ENCODE measurements at places on chromosomes 4 and X. TPM values are rescaled to one million over a fixed set of nuclear protein-coding genes. Genes with fewer than 3 reads are reported as not detected.

DNA sequence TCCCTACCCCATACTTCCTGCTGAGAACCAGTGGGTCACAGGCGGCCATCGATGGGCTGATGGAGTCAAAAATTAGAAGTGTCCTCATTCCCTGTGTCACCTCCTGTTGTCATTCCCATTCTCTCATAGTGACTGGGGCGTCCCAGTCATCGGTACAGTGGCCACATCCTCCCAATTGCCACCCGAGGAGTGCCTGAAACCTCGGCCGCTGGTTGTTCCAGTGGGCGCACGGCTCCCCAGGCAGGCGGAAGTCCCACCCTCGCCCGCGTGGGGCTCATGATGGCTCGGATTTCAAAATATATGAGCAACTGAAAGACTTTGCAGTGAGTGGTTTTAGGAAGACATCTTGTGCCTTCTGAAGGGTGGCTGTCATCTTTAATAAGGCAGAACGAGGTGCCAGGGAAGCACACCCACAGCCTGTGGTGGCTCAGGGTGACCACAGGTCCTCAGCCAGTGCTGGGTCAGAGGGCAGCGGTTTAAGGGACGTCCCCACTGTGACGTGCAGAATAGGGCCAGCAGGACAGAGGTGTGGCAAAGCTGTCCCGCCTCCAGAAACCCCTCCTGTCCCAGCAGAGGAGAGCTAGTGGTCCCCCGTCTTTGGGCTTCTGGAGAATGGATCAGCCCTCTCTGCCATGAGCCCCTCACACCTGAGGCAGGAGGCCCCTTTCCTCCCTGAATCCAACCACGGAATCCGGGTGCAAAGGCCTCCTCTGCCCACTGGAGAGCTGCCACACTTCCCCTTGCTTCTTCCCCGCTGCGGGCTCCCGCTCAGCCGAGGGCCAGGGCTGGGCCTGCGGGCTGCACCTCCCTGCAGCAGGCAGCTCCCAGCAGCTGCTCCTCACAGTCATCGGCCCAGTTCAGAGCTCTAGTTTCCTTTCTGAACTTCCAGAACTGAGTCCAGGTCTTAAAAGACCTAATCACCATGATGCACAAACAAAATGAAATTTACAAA is 90.4 kb downstream of the ABLIM2 start:
- DNase-seq, result no peak

DNA sequence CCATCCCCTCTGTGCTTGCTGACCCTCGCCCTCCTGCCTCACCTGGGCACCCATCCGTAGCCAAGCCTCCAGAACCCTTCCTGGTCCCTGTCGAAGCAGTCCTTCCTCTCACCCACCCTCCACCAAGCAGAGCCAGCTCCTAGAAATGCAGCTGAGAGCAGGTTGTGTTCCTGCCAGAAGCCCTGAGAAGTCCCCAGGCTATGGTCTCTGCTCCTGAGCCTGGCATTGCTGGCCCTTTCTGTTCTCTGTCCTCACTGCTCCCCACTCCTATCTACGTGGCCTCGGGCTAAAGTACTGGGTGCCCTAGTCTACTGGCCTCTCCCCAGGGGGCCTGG is 2.1 kb upstream of the CPZ start:
- no peak for DNase-seq

DNA sequence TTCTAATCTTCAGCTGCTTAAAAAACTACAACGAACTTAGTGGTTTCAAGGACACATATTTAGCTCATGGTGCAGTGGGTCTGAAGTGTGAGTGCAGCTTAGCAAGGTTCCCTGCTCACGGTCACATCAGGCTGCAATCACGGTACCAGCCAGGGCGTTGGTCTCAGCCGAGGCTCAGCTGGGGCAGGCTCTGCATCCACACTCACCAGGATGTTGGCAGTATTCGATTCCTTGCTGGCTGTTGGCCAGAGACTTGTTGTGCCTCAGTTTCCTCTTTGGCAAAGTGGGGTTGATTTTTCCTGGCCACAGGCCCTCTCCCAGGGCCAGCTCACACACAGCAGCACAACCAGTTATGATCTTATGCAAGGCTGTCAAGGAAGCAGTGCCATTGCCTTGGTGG is 61.8 kb downstream of the TRMT44 start:
- no peak for DNase-seq

GRCh38 chrX:39802354-39802753 is 295.4 kb downstream of the BCOR start:
- no peak for DNase-seq

DNA sequence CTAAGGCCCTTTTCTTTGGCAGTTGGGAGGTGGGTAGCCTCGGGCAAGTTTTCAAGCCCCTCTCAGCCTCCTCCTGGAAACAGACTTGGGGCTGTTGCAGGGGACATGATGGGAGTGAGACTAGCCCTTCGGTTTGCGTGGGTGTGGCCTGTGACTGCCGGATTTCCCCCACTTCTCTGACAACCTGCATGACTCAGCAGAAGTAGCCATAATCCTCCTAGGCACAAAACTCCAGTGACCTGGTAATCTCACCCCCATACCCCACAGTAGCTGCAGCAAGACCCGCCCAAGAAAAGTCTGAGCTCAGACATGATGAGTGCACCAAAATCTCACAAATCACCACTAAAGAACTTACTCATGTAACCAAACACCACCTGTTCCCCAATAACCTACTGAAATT is 433.7 kb upstream of the AMOT start:
- DNase-seq, result no peak

DNA sequence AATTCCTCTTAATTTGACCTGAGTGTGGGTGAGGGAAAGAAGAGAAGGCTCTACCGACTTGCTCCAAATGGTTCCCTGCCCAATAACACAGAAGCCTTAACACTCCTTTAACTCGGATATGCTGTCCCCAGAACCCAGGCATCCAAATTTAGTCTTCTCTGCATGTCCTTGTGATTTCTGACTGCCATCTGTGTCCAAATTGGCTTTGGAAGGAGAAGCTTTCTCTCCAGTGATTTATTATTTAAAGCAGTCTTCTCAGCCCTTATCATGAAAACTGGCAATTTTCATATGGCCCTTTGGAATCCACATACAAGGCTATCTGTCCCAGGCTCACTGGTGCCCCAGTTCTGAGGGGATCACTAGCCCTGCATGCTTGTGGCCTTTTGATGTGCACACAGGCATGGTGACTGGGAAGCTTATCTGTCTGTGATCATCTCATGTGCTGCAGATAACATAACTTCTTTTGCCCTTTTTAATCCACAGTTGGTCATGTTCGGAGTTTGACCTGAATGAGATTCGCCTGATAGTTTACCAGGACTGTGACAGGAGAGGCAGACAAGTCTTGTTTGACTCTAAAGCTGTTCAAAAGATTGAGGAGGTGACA is 56.7 kb downstream of the FNIP2 start:
- no peak for DNase-seq

GRCh38 chr4:41205130-41205529 is 9.2 kb downstream of the APBB2 start:
- no peak for DNase-seq

GRCh38 chr4:186851291-186852072 is 127.8 kb upstream of the FAT1 start:
- no peak for DNase-seq

GRCh38 chr4:73608689-73609594 is 11.3 kb downstream of the RASSF6 start:
- no peak for DNase-seq

RTL3 gene
- not detected for total RNA-seq

DNA sequence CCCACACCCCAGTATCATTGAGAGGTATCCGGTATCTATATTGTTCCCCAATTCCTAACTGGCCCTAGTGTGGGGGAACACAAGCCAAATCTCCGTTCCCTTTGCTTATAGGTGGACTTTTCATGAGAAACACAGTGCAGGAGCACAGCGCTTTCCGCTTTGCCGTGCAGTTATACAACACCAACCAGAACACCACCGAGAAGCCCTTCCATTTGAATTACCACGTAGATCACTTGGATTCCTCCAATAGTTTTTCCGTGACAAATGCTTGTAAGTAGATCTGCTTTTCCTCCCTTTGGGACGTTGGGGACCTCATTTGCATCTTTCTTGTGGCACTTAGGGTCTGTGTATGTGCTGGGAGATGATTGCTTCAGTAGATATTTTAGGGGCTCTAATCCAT is 1.6 kb downstream of the GRIA3 start:
- DNase-seq, result no peak

- no peak for DNase-seq
Observed at GRCh38 chrX:52594658-52595057, 60.0 kb downstream of the SSX7 start.

DNA sequence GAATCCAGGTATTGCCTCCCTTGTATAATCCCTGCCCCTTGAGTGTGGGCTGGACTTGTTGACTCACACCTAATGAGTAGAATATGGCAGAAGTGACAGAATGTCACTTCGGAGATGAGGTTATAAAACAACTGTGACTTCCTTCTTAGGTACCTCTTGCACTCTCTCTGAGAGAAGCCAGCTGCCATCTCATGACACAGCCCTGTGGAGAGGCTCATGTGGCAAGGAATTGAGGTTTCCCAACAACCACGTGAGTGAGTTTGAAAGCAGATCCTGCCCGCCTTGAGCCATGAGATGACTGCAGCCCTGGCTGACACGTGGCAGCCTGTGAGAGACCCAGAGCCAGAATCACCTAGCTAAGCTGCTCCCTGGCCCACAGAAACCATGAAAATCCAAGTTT is 13.5 kb downstream of the ASB11 start:
- DNase-seq, result no peak

DNA sequence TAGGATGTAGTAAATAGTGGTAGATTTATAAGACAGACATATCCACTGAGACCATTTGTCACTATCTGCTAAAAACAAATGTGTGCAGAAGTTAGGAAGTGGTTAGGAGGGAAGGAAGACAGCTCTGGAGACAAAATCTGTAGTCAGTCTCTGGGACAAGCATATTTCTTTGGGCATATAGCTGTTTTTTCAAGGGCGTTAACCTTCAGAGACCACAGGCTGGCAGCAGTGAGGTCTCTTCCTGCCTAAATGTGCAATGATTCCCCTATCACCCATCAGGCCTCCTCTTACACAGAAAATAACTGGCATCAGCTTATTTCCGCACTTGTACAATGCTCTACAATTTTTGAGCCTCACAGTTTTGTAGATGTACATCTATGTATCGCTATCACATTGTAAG is 6.5 kb downstream of the TMEM150C start:
- no peak for DNase-seq

- DNase-seq, result no peak
Observed at GRCh38 chrX:31279359-31279758, 207.5 kb upstream of the FTHL17 start.

DNA sequence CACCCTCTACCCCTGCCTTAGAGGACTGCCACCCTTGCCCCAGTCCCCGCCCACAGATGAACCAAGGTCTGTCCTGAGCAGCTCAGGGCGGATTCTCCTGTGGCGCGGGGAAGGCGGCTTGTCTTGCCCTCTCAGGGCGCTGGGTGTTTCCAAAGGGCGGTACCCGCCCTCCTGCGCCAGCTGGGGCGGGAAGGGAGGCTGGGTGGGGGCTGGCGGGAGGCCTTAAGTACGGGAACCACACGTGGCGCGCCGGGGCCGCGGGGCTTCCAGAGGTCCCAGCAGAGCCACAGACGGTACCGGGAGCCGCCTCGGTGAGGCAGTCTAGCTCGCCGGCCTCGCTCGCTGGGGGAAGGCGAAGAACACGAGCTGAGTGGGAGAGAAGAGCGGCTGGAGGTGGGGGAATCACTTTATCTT is 361.1 kb downstream of the MID1IP1 start:
- DNase-seq, result no peak

CXCL5 gene
- total RNA-seq, result 0.16 TPM

GRCh38 chr4:91434631-91435030 is 869.1 kb upstream of the GRID2 start:
- DNase-seq, result no peak

GAR1 gene
- total RNA-seq, result 3.6 TPM

KLHL13 gene
- 51.2 TPM for total RNA-seq

GRCh38 chr4:45120163-45120562 is 393.8 kb upstream of the GNPDA2 start:
- no peak for DNase-seq

PABPC5 gene
- total RNA-seq, result 11.9 TPM

SCML1 gene
- total RNA-seq, result 5.6 TPM

DNA sequence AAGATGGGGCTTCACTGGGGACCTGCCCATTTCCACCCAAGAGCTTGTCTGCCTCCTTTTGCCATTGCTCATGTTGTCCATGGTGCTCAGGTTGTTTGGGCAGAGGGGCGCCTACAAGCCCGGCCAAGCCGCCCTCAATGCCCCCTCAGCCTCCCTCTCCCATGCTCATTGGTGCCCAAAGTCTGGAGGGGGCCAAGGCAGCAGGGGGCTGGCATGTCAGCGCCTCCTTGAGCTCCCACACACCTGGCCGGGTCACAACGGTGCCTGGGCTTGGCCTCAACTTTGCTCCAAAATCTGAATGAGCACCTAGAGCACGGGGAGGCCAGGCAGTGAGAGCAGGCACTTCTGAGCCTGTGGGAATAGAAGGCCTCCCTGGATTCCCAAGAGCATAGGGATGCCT is 1598.8 kb downstream of the PCDH7 start:
- no peak for DNase-seq

MAPK10 gene
- total RNA-seq, result 265 TPM

SOWAHB gene
- 5.5 TPM for total RNA-seq

- DNase-seq, result no peak
Observed at GRCh38 chrX:96770315-96770714, 85.7 kb downstream of the DIAPH2 start.

ADGRG2 gene
- 6.6 TPM for total RNA-seq

DNA sequence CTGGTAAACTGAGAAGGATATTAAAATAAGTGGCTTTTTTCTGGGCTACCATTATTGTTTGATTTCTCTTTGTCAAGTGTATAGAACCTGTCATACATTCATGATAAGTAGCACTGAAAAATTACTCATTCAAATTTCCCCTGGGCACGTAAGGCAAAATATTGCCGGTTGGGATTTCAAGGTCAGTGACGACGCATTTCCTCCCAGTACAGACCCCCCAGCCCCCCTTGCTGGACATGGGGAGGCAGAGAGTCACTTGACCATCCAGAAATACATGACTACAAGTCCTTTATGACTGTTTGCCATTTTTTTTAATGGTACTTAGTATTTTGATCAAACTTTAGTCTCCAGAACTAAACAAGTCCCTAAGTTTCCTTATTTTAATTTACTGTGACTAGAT is 6.8 kb upstream of the MND1 start:
- no peak for DNase-seq

Data from occipital lobe (tissue), 3 donors.